GM12864 (cell line): ENCODE measurements at places on chromosomes 4 and X.

- DNase-seq, result no peak
These were observed 81.7 kb downstream of the PCDH19 start for GRCh38 chrX:100328351-100328750.

DNA sequence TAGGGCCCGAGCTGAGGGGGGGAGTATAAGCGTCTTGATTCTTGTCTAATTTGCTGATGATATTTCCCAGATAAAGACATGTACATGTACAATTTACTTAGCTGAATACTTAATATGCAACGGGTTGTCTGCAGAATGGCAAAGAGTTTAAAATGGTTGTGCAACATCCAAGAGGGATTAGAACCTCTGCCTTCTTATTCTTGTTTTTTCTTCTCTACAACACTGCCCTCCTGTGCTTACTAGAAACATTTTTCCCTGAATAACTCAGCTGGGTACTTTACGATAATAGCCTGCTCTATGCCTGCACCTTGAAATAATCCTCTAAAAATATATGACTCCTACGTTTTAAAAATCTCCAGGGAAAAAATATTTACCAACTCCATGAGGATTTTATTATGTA is 41.8 kb downstream of the INTS12 start:
- DNase-seq, result no peak

- DNase-seq, result no peak
These were observed 164.8 kb upstream of the EMCN start for GRCh38 chr4:100682477-100683218.

DNA sequence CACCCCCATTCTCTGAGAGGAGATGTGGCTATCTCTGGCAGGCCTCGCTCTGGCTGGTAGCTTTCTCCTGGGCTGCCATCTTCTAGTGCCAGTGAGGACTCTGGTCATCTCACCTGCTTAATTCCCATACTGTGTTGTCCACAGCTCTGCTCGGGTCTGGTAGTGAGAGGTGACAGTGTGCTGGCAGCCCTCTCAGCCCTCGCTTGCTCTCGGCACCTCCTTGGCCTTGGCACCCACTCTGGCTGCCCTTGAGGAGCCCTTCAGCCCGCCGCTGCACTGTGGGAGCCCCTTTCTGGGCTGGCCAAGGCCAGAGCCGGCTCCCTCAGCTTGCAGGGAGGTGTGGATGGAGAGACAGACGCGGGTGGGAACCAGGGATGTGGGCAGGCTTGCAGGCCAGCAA is 52.7 kb downstream of the CPLX1 start:
- no peak for DNase-seq

GRCh38 chr4:120008957-120009356 is 57.7 kb downstream of the MAD2L1 start:
- no peak for DNase-seq

- DNase-seq, result no peak
These were observed 56.4 kb upstream of the SPANXN1 start for GRCh38 chrX:145190801-145191389.

- no peak for DNase-seq
These were observed 143.2 kb downstream of the PPARGC1A start for GRCh38 chr4:23746672-23747071.

- no peak for DNase-seq
These were observed 98.4 kb downstream of the WFS1 start for GRCh38 chr4:6368096-6368495.

DNA sequence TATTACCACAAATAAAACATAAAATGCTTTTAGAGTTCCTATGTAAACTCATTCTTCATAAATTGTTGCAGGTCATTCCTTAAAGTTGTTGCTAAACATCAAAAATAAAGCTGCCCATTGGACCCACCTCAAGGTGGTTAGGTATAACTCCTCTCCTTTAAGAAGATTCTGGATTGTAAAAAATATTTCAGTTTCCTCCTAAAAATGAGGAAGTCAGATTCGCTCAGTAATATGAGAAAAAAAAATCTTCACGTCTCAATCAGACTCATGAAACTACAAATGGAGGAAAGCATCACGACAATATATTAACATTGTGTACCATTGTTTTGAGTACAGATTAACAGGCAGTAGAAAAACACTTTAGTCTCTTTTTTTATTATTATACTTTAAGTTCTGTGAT is 105.9 kb downstream of the DDX60 start:
- no peak for DNase-seq

GRCh38 chr4:48342606-48342880 is 1.2 kb downstream of the SLAIN2 start:
- no peak for DNase-seq

- no peak for DNase-seq
These were observed 7.4 kb downstream of the WDR13 start for GRCh38 chrX:48604701-48605100.

DNA sequence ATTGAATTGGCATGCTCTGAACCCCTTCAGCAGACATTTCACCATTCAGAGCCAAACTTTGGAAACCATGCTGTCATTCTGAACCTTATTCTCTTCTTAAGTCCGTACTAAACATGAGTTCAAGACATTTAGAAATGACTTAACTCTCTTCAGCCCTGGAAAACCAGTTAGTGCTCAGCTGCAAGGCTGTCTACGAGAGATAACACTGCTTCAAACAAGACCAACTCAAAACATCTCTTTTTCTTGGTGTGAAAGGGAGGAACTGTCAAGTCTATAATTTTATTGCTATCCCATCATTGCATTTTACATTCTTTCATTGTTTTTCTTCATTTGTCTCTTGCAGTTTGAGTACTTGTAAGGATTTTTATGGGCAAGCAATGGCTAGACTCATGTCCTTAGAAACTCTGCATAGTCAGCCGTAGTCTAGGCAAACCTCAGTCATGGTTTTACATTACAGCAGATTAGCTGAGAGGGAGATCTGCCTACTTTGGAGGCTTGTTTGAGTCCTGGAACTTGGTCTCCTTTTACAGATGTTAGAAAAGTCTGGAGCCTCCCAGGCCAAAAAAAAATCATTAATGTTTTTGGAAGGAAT is 120.6 kb upstream of the JADE1 start:
- DNase-seq, result no peak

DNA sequence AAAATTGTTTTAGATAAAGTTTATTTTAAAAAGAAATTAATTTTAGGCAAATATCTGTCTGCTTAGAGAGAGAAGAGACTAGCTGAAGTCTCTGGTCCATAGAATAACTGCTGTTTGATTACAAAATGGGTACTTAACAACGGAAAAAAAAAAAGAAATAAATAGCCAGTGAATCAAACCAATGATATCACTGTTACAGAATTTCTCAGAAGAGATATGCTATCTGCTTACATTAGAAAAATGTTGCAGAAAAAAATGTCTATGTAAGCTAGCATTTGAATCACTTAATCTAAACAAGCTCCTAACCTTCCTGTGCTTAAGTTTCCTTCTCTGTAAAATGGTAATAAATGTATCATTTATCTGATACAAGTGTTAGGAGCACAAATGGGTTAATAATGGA is 189.9 kb downstream of the IL15 start:
- no peak for DNase-seq

GRCh38 chr4:8513931-8514330 is 66.3 kb upstream of the GPR78 start:
- no peak for DNase-seq

- no peak for DNase-seq
These were observed 69.3 kb downstream of the ABCB7 start for GRCh38 chrX:75086731-75087195.

- DNase-seq, result no peak
These were observed 12.9 kb downstream of the SHROOM4 start for GRCh38 chrX:50801135-50801534.

DNA sequence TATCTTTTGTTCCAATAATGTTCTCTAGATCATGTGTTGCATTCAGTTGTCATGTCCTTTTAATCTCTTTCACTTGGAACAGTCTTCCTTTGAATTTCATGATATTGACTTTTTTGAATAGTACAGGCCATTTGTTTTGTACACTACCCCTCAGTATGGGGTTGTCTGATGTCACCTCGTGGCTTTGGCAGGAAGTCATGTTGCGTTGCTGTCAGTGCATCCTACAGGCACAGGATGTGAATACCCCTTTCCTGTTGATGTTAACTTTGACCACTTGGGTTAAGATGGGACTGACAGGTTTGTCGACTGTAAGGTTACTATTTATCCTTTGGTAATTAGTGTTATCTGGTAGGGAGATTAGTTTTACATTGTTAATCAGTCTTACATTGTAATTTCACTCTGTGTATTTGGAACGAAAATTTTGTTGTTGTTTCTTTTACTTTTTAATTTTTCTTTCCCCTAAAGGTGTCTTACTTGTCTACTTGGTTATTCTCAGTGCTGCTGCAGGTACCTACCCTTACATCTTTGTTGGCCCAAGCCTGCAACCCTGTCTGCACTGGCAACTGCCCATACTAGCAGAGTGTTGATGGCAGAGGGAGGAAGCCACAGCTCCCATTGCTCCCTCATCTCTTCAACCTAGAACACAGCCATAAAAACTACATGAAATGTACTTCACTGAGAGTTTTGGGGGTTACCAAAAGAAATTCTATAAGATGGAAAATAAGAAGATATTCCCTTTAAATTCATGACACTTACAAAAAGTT is 14.7 kb upstream of the ATP8A1 start:
- no peak for DNase-seq

GRCh38 chr4:40845154-40845835 is 95.5 kb downstream of the NSUN7 start:
- DNase-seq, result no peak

- DNase-seq, result no peak
These were observed 38.0 kb downstream of the IL1RAPL1 start for GRCh38 chrX:28625223-28625622.

DNA sequence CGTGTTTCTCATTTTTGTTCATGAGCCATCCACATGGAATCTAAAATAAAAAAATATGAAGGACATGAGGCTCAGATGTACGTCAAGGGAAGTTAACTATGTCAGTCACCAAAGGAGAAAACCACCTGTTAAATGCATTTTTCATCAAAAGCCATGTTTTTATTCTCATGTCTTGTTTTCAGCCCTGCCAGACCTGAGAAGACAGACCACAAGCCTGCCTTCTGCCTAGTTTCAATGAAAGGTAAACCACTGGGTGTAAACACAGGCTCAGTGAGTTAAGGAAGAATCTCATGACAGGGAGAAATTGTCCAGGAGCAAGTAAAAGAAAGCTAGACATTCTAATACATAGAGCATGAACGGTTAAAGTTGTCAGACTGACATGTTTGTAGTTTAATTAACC is 52.3 kb upstream of the TNIP3 start:
- no peak for DNase-seq

- no peak for DNase-seq
These were observed 56.5 kb downstream of the ARAP2 start for GRCh38 chr4:36187723-36188333.

DNA sequence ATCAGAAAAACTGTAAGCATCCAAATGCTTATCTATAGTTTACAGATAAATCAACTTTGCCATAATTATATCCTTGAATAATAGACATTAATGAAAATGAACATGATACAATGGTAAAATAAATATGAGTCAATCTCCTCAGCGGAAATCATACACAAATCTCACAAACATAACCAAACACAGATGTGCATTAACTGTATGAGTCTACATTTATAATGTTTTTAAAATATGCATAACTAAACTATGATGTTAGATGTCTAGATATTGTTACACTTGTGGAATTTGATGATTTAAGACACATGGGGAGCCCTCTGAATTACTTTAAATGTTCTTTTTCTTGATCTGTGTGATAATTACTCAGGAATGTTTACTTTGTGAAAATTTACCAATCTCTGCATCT is 951.2 kb downstream of the TECRL start:
- DNase-seq, result no peak

- no peak for DNase-seq
These were observed 99.4 kb upstream of the NDP start for GRCh38 chrX:44072631-44073030.

- DNase-seq, result no peak
These were observed at the start of gene SOWAHB for GRCh38 chr4:76897536-76898384. SOWAHB (minus strand) TSS chr4:76898144; CDS start chr4:76897849, 295 bp downstream.

- no peak for DNase-seq
These were observed at the start of gene VGLL1 for GRCh38 chrX:136531951-136532350. VGLL1 (plus strand) TSS chrX:136532215; CDS start chrX:136536021, 3,806 bp downstream.

GRCh38 chrX:153769158-153769864 is 5.3 kb downstream of the PLXNB3 start:
- DNase-seq, result no peak

- DNase-seq, result no peak
These were observed 342.3 kb upstream of the GRID2 start for GRCh38 chr4:91961504-91961903.

DNA sequence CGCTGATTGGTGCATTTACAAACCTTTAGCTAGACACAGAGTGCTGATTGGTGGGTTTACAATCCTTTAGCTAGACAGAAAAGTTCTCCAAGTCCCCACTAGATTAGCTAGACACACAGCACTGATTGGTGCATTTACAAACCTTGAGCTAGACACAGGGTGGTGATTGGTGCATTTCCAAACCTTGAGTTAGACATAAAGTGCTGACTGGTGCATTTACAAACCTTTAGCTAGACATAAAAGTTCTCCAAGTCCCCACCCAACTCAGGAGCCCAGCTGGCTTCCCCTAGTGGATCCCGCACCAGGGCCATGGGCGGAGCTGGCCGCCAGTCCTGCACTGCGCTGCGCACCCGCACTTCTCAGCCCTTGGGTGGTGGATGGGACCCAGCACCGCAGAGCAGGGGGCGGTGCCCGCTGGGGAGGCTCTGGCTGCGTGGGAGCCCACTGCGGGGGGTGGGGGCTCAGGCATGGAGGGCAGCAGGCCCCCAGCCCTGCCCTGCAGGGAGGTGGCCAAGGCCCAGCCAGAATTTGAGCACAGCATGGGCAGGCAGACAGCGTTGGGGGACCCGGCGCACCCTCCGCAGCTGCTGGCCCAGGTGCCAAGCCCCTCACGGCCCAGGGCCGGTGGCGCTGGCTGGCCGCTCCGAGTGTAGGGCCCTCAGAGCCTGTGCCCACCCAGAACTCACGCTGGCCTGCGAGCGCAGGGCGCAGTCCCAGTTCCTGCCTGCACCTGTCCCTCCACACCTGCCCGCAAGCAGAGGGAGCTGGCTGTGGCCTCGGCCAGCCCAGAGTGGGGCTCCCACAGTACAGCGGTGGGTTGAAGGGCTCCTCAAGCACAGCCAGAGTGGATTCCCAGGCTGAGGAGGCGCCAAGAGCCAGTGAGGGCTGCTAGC is 608.9 kb upstream of the LCORL start:
- no peak for DNase-seq

DNA sequence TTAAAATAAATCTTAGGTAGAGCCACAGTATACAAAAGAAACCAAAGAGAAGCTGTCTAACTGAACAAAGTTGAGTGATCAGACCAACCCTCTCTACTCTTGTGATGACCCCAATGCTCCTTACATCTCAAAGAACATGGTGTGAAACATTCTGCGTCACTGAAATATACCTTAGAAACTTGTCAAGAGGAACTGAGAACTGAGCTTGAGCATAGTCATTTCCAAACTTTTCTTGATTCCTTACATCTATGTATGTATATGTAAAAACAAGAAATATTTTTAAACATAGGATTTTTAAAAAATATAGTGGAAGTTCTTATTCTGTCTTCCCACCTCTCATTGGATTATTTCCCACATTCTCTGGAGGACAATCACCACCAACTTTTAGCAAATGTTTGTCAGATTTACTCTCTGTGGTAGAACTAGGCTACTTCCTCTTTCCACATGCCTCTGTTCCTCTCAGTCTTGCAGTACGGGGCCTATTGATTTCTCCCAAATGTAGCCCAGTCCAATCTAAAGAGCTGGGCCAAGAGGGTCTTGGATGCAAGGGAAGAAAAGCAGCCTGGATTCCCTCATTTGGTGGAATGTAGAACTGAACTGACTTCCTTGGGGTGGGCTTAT is 98.2 kb upstream of the HHIP start:
- peak; percentile 75 for DNase-seq
